GM23248 (cell line): ENCODE measurements at places on chromosomes 2 and 18. TPM values are rescaled to one million over a fixed set of nuclear protein-coding genes. Genes with fewer than 3 reads are reported as not detected.
A peak's percentile ranks its signal among the peaks of the same experiment; 100 is the strongest.

DNA sequence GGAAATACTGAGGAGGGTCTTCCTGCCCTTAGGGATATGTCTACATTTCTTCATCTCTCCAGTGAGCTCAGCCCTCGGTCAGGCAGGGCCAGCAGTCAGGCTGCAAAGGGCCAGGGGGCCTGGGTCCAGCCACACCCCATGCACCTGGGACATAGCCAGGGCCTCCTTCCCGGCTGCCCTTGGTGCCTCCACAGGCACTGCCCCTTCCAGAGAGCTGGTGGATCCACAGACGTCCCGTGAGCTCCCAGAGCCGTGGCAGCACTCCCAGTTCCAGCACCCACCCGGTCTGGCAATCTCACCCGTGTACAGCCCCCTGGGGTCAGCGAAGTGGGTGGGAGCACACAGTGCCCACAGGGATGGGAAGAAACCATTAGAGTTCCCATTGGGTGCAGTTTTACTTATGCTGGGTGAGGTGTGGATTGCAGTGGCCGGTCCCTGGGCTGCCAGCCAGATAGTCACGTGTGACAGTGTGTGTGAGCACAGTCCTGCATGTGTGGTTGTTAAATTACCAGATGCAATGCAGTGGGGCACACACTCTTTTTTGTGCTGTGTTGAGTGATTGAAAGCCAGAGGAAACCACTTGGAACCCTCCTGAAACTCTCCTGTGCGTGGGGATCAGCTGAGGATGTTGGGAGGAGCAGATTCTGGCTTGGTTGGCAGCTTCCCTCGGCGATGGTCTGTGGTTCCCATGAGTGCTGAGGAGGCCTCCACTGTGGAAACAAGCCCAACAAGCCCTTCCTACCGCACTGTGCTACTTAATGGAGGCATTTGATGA is 131.0 kb downstream of the SNTG2 start:
- H3K4me1 ChIP-seq: 0 out of 2 replicates have a peak, but pooled peaks cover 4% of the 10 kb centered on the region
- no peak overlapping the region for H3K27ac ChIP-seq
- H3K27me3 ChIP-seq: peaks cover 4% of the 10 kb centered on the region
- DNase-seq: peak; percentile 59

- H3K27me3 ChIP-seq: no peaks in the 10 kb centered on the region
- H3K4me1 ChIP-seq: peaks cover 37% of the 10 kb centered on the region
- H3K4me3 ChIP-seq: no peak overlapping the region
- H3K36me3 ChIP-seq: peaks cover 25% of the 10 kb centered on the region
These were observed 6.4 kb downstream of the RIOK3 start for GRCh38 chr18:23459530-23459921.

Gene AOX1
- total RNA-seq: 46.0 and 47.9 TPM in 2 replicates

- no peak for DNase-seq
- no peak overlapping the region for H3K4me3 ChIP-seq
- H3K27ac ChIP-seq: no peak overlapping the region
- H3K36me3 ChIP-seq: peaks cover 24% of the 10 kb centered on the region
These were observed 6.4 kb downstream of the TIMM21 start for GRCh38 chr18:74154716-74155115.

GRCh38 chr2:105142239-105142638 is 99.3 kb upstream of the GPR45 start:
- no peak overlapping the region for H3K27ac ChIP-seq
- no peak overlapping the region for H3K4me3 ChIP-seq
- peaks cover 5% of the 10 kb centered on the region; the same call in 1 of the 2 replicates for H3K4me1 ChIP-seq
- DNase-seq: no peak

Gene GTF3C2
- 22.6 and 43.1 TPM in 2 replicates for total RNA-seq

DNA sequence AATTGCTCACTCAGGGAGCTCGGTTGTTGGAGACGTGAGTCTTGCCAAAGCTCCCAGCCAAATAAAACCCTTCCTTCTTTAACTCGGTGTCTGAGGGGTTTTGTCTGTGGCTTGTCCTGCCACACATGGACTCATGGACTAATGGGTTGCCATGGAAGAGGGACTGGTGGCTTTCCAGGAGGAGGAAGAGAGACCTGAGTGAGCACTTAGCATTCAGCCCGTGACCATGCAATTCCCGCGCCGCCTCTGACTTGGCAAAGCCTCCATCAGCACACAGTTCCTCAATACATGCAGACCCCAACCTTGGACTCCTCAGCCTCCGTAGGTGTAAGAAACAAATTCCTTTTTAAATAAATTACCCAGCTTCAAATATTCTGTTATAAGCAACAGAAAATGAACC is 57.3 kb upstream of the TMEM18 start:
- no peak overlapping the region for H3K4me3 ChIP-seq
- no peaks in the 10 kb centered on the region for H3K4me1 ChIP-seq

Gene DPYSL5
- total RNA-seq: not detected in 2 replicates

Gene IGFBP5
- 117 TPM in 2 replicates for total RNA-seq

DNA sequence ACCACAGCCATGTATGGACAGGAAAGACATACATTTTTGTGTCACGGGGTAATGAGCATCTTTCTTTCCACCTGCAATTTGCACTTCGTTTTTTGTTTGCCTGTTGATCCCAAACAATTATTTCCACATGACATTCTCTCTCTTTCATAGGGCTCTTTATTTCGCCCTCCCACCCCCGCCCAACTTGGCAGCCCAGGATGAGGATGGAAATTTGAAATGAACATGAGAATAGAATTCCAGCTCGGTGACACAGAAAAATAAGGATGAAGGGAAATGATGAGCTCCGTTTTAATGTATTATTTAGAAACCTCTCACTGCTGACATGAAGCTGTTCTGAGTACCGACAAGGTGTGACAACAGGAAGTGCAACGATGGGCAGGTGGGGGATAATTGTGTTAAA is 443.3 kb downstream of the SOCS6 start:
- H3K36me3 ChIP-seq: no peaks in the 10 kb centered on the region
- DNase-seq: no peak
- no peaks in the 10 kb centered on the region for H3K4me1 ChIP-seq
- no peak overlapping the region for H3K4me3 ChIP-seq
- no peak overlapping the region for H3K27ac ChIP-seq

DNA sequence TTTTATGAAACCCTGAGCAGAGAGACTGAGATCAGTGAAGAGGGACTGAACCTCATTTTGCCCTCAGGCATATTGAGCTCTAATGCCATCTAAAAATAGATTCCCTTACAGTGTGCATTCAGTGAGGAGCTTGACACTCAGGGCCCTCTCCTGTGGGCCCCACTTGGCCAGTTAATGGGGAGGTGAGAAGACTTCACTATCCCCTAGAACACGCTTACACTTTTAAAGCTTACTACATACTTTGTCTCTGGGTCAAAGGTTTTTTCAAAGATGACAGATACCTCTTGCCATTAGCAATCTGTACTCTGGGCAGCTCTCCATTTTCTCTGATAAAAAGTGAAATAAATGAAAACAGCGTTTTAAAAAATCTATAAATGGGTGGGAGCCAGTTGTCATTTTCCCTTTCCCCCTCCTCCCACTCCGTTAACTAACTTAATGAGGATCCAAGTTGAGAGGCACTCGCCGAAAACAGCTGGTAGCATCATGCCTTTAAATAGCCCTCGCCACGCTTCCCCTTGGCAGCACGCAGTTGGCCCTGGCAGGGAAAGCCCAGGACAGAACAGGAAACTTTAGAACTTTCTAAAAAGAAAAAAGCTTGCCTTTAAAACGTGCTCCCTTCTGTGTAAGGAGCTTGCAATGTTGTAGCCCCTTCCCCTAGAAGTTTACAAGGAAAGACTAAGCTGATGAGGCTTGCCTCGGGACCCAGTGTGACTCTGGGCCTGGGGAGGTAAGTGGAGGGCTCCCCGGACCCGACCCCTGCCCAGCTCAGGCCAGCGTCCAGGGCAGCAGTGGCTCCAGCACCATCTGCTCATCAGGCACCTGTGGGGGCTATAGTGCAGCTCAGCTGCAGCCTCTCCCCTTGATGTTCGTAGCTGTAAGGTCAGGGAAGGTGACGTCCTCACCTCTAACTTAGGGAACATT is 58.8 kb upstream of the FOSL2 start:
- peaks cover 14% of the 10 kb centered on the region for H3K4me1 ChIP-seq
- no peak for DNase-seq
- no peaks in the 10 kb centered on the region for H3K36me3 ChIP-seq
- H3K4me3 ChIP-seq: no peak overlapping the region

- no peak overlapping the region for H3K4me3 ChIP-seq
- peak; percentile 89 for DNase-seq
- H3K4me1 ChIP-seq: peaks cover 25% of the 10 kb centered on the region
These were observed 286.8 kb upstream of the TRIB2 start for GRCh38 chr2:12429779-12430406.

DNA sequence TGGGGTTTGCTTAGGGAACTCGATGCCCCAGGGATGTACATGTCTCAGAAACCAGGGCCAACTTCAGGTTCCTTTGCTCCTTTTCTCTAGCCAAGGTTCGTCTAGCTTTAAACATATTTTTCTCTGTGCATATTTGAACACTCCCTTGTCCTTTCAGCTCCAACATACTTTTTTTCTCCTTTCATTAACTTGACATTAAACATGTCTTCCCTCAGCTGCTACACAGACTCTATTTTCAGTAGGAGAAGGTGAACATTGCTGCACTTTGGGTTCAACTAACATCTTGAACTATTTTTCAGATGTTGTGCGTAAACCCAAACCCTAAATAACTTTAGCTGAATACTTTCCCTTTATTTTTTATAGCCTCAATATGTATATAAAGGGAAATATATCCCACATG is 212.9 kb downstream of the MTX2 start:
- H3K4me3 ChIP-seq: no peak overlapping the region
- no peak for DNase-seq
- no peaks in the 10 kb centered on the region for H3K4me1 ChIP-seq

- no peak within 1 kb of the TSS for H3K4me3 ChIP-seq
- H3K27ac ChIP-seq: no peak within 1 kb of the TSS
- peak; percentile 17 for DNase-seq
- H3K27me3 ChIP-seq: peaks cover 13% of the 10 kb centered on the region; the same call in 1 of the 2 replicates
- peaks cover 10% of the 10 kb centered on the region; the same call in 1 of the 2 replicates for H3K4me1 ChIP-seq
- H3K36me3 ChIP-seq: no peaks in the 10 kb centered on the region
These were observed at the start of gene PRKAG3 for GRCh38 chr2:218831378-218831990. PRKAG3 (minus strand) TSS chr2:218831803.

DNA sequence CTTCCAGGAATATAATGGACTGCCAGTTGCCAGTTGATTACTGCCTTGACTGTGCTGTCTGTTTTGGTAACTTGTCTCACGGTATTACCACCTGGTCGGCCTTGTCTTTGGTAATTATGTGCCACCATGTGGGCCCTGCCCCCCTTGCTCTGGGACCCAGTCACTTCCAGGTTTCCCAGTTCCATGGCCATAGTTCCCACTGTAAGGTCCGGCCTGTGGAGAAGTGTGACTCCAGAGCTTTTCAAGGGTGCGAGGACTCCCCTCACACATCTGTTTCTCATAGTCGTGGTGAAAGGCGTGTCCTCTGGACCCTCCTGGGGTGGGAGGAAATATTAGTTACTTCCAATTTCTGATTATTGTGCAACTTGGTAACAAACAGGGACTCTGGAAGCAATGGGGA is 150.5 kb downstream of the SEPTIN10 start:
- H3K4me1 ChIP-seq: peaks cover 13% of the 10 kb centered on the region
- no peaks in the 10 kb centered on the region for H3K27me3 ChIP-seq
- H3K36me3 ChIP-seq: no peaks in the 10 kb centered on the region
- no peak overlapping the region for H3K4me3 ChIP-seq
